ENCODE measurements at places on chromosomes 3 and 15. TPM values are rescaled to one million over a fixed set of nuclear protein-coding genes. Genes with fewer than 3 reads are reported as not detected.

Gene ALS2CL
- polyA plus RNA-seq, result 12.4 TPM

Gene NPTN
- polyA plus RNA-seq, result 187 TPM

Gene SH2D7
- polyA plus RNA-seq, result 0.98 TPM

Gene NR2E3
- 1.0 TPM for polyA plus RNA-seq

Gene GNAT1
- polyA plus RNA-seq, result not detected
